ENCODE measurements at places on chromosomes 6 and 20.

GRCh38 chr6:138218449-138218848 lies at the start of gene PBOV1:
PBOV1 (minus strand) TSS chr6:138218491; CDS start chr6:138218395, 96 bp downstream.
- no peak for DNase-seq

GRCh38 chr20:4180356-4180755 lies 165.0 kb upstream of the RNF24 start:
- no peak for DNase-seq

GRCh38 chr20:5827098-5827853 lies 77.1 kb downstream of the SHLD1 start:
- DNase-seq, result no peak

- no peak for DNase-seq
Measured at GRCh38 chr6:79797912-79798311, 149.4 kb downstream of the ELOVL4 start.

DNA sequence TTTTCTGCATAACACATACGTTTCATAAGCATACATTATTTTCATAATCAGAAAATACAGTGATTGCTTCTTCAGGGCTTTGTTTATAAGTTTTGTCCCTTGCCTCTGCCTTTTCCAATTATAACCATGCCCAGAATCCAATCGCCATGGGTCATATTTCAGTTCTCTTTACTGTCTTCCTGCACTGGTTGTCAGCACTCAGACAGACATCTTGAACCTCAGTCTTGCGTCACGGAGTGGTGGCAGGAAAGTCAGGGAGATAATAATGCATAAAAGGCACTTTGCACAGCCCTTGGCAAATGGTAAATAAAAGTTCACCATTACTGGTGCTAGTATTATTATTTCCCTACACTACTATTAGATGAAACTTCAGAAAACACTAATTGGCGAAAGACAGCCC lies 7.2 kb downstream of the KIF16B start:
- DNase-seq, result no peak

- no peak for DNase-seq
Measured at GRCh38 chr6:132228894-132229293, 172.4 kb downstream of the MOXD1 start.

DNA sequence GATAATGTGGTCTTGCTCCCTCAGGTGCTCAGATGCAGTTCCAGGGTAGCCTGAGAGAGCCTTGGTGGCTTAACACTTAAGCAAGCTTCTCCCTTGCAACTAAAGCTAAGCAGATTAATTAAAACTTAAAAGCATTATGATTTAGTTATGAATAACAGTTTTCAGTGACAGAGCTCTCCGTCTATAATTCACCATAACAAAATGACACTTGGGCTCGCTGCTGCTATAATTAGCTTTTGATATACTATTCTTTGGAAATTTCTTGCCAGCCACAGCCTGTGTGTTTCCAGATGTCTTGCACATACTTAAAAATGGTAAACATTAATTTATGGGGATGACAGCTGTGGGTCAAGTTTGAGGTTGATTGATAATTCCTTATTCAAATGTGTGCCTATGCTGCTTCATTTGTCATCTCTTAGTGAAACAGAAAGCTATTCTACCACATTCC lies 380.5 kb downstream of the TFAP2B start:
- DNase-seq, result no peak

- DNase-seq, result peak; percentile 34
Measured at GRCh38 chr6:87151781-87152525, 3.4 kb upstream of the ZNF292 start.

GRCh38 chr20:51579137-51579536 lies 36.6 kb upstream of the NFATC2 start:
- no peak for DNase-seq

GRCh38 chr6:49564552-49564951 lies 14.1 kb downstream of the C6orf141 start:
- DNase-seq, result no peak

GRCh38 chr6:139285590-139285989 lies 6.2 kb downstream of the TXLNB start:
- no peak for DNase-seq

DNA sequence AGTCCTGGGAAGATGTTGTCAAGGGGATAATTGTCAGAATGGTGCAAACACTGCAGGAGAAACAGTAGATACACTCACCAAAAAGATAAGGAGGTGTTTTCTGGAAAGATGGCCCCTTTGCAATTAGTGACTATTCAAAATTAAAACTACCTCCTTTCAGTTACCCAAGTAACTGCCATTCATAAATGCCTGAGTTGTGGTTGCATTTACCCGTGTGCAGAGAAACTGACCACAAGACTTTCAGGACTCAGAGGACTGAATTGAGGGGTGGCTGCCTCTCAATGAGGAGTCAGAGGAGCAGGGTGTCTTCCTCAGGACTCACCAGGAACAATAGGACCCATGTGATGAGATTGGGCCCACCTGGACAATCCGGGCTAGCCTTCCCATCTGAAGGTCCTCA lies 39.0 kb downstream of the GCM1 start:
- DNase-seq, result no peak

- DNase-seq, result no peak
Measured at GRCh38 chr20:12970372-12970821, 38.4 kb upstream of the SPTLC3 start.

GRCh38 chr6:90154755-90155470 lies 141.7 kb downstream of the BACH2 start:
- DNase-seq, result no peak

DNA sequence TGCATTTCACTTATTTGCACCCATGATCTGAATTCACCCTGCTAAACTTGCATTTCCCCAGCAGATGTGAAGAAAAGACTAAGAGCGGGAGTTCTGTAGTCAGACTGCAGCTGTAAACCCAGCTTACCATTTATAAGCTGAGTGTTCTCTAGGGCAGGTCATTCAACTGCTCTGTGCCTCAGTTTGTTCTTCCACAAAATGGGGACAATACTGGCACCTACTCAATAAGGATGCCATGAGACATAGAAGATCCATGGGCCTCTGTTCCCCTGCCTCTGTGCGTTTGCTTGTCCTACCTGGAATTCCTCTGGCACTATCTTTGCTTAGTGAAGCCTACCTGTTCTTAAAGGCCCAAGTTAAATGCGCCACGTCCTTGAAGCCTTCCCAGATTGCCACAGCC lies 12.2 kb upstream of the MDFI start:
- DNase-seq, result no peak

DNA sequence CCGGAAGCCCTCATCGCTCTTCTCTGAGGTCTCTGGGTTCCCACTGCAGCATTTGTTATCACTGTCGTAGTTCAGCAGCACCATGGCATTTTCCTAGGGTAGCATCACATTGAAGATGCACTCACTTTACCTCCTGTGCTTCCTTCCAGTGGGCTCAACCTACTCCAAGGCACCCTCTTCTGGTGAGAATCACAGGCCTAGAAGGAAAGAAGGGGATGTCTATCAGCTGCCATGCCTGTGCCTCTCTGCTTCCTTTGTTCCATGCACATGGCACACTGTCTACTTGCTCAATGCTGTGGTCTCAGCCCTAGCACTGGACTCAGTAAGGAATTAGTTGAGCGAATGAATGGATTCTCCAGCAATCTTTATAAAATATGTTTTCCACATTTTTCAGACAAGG lies 22.6 kb downstream of the CST4 start:
- DNase-seq, result no peak

DNA sequence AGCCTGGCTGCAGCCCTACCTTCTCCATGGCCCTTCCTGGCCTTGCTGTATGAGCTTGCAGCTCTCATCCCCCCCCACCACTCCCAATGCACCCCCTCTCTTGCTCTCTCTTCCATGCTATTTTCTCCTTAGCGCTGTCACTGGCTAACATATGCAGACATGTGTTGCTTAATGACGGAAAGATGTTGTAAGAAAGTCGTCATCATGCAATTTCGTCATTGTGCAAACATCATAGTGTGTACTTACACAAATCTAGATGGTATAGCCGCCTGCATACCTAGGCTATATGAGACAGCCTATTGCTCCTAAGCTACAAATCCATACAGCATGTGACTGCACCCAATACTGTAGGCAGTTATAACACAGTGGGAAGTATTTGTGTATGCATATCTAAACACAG lies 27.0 kb downstream of the ANGPT4 start:
- no peak for DNase-seq

- no peak for DNase-seq
Measured at GRCh38 chr6:17621003-17621402, 20.9 kb downstream of the FAM8A1 start.

DNA sequence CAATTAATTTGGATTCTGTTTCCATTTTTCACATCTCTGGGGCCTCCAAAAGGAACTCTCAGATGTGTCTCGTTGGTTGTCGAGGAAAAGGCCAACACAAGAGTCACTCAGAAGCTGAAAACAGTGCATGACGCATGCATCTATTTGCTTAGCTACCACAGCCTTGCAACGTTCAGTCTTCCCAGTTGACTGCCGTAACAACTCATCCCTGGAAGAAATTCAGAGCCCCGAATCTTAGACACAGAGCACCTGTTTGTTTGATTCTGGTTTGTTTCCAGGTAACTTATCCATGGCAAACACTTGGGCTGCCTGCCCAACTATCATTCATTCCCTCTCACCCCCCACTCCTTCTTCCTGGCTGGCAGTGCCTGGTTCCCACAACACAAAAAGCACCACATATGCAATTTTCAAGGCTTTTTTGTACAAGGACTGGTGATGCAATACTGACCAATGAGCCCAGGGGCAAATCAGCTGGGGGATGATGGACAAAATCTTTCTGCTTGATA lies 60.5 kb downstream of the ZMYND8 start:
- no peak for DNase-seq

DNA sequence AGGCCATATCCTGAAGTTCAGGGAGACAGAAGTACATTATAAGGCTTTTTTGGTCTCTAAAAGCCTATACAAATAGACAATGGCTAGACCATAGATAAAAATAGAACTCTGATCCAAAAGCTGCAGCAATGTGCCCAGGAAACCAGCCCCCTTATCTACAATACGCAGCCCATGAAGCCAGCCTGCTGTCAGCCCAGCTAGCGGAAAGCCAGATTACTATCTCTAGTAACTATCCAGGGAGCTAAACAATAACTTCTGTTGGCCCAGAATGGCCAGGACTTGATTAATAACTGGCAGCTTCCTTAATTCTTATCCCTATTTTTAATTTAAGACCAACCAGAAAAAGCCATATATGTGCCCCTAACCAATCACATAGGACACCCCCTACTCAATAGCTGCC lies 160.4 kb upstream of the SMLR1 start:
- no peak for DNase-seq

GRCh38 chr6:97687916-97688315 lies 404.9 kb upstream of the MMS22L start:
- DNase-seq, result no peak

GRCh38 chr6:167738386-167738785 lies 88.3 kb upstream of the AFDN start:
- DNase-seq, result no peak

DNA sequence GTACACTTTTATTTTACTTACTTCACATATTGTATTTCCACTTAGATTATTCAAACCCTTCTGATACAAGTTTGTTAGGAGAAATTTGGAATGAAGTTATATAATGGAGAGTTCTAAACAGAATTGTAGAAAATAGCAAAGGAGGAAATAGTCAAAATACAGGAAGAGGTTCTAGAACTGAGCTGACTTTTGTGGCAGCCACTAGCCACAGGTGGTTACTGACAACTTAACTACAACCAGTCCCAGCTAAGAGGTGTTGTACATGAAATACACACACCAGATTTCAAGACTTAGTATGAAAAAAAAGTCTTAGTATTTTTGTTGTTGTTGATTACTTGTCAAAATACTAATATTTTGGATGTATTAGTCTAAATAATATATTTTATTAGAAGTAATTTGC lies 727.4 kb upstream of the CITED2 start:
- no peak for DNase-seq

DNA sequence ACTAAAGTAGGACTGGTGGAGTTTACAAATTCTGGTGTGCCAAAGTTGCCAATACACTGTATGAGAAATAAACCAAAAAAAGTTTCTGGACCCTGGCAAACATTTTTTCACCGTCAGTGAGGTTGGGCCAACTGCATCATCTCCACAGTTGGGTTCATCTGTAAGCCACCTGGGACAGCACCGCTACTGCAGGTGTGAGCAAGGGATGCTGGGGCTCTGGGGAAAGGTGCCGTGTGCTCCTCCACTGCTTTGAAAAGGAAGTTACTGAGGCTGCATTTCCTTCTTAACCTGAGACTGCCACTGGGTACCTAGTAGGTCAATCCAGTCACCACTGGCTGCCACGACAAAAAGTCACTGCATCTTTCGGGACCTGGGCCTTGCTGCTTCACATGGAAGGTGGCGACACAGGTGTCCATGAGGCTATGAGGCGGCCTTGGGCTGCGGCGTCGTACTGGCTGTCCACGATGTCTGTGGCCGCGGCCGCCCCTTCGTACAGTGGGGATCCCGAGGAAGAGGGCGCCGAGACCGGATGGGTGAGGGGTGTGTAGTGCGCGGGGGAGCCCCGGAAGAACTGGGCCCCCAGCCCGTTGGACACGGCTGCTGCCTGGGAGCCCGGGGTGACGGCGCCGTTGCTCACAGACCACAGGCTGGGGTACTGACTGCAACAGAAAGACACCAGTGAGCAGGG lies 9.6 kb downstream of the TBXT start:
- no peak for DNase-seq

DNA sequence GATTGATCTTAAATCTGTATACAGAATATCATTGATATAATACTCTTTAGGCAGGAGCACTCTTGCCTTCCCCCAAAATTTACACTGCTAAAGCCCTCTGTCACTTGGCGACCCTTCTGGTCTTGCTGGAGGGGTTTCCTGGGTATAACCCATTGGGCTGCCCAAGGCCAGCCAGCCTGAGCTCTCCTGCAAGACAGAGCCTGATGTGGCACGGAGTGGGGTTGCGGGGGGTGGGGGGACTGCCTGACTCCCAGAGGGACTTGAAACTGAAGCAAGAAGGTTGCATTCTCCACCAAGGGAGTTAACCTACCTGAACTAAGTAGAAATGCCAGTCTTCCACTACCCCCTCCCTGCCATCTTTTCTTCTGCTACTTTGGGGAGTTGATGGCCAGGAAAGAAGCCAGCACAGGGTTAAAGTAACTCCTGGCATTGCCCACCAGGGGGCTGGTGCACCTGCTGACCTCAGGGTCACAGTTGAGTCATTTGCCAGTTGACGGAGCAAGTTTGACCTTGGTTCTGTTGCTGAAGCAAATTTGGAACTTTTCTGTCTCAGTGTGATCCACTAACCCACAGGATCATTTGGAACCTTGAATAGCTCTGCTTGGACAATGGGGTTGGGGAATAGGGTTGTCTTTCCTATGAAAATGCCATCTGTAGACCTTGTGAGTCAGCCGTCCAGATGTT lies 79.4 kb downstream of the ASXL1 start:
- no peak for DNase-seq

Measured in activated CD4-positive, CD25-positive, alpha-beta regulatory T cell (primary cell).